Esophagus mucosa (tissue), 1 donor: ENCODE measurements at places on chromosomes 3 and 15. TPM values are rescaled to one million over a fixed set of nuclear protein-coding genes. Genes with fewer than 3 reads are reported as not detected.

DNA sequence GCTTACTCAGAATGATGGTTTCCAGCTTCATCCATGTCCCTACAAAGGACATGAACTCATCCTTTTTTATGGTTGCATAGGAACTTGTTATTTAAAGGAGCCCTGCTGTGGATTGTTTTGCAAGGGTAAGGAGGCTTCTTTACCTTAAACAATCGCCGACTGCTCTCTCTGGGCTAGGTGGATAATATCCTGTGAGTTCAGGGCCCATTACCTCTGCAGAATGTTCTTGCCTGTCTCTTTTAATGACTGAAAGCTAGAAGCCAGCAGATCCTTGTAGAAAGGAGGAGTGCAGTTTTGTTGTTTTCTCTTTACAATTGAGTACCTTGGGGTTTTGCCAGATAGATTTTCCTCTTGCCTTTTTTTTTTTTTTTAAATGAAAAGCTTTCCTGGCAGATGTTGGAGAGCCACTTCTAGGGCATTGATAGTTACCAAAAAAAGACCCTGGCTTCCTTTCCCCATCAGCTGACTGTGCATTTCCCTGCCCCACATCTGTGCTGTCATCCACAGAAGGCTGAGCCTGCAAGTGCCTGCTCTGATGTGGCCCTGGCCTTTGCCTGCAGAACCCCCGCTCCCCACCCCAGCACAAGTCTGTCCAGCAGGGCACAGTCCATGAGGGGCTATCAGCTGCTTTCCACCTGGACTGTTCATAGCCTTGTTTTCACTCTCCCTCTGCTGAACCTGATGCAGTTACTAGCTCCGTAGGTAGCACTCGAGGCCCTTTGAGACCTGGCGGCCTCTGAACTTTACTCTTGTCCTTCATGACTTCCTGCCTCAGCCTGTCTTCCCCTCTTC, 113.1 kb downstream of the CHCHD6 start:
- ATAC-seq: no peak

DNA sequence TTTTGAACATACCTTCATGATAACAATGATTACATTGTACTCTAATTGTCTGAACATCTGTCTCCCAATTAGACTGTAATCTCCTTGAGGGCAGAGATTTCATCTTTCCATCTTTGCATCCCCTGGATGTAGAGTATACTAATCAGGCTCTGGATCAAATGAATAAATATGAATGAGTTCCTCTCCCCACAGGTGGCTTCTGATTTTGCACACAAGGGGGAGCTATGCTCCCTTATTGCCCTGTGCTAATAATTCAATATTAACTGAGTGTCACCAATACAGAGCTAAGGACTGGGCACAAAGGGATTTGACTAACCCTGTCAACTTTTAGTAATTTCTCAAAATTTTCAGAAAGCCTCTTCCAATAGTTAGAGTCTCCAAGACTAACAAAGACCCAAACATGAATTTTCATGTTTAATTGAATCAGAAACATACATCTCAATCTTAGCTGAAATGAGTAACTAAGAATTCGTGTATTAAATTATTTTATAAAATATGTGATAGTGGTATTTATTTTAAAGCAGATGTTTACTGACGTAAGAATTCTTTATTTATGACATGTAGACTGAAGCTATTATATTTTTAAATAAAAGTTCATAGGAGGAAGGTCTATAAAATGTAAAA, 3.0 kb downstream of the DUOXA1 start:
- ATAC-seq: peak; percentile 13

DNA sequence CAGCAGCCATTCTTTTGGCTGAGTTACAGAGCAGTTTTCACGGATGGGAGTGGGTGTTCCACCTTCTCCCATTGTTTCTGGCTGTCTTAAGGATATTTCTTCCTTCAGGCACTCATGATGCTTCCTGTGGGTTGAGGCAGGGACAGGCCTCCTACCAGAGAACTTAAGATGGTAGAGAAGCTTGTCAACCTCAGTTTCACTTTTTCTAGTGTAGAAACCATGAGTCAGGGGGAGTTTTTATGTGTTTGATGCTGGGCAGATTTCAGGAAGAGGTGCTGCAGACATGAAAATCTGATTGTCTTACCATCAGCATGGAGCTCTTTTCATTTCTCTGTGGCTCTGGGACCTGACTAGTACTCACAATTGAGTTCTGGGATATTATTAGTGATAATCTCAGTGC, 48.7 kb upstream of the VEPH1 start:
- no peak for ATAC-seq

DNA sequence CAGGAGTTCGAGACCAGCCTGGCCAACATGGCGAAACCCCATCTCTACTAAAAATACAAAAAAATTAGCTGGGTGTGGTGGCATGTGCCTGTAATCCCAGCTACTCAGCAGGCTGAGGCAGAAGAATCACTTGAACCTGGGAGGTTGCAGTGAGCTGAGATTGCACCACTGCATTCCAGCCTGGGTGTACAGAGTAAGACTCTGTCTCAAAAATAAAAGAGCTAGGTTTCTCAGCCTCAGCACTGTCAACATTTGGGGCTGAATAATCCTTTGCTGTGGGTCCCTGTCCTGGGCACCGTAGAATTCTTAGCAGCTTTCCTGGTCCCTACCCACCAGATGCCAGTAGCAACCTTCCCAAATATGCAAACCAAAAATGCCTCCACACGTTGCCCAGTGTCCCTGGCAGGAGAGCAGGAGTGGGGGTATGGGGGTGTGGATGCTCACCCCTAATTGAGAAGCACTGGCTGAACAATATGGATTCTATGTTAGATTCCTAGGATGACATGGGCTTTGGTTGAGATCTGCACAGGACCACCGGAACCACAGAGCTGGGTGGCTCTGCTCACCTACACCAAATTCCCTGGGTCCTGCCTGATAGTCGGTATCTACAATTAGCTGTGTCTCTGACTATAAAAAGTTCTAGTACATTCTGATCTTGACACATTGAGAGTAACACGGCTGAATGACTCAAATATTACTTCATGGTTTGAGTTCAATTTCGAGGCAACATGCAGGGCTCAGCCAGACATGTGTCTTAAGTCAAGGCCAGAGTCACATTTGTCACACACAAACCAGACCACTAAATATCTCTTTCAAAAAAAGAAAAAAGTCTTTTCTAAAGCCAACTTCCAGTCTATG, 577.0 kb upstream of the MDFIC2 start:
- ATAC-seq: no peak

GRCh38 chr3:71600646-71601288, 17.2 kb upstream of the FOXP1 start:
- no peak for ATAC-seq

Gene CPEB1
- 0.12 TPM for total RNA-seq

Gene SLC2A2
- total RNA-seq: not detected

Gene POLQ
- 4.7 TPM for total RNA-seq
